ENCODE measurements at places on chromosomes 6 and 20.

GRCh38 chr6:34616227-34616585 is 60.1 kb upstream of the SPDEF start:
- DNase-seq, result no peak

DNA sequence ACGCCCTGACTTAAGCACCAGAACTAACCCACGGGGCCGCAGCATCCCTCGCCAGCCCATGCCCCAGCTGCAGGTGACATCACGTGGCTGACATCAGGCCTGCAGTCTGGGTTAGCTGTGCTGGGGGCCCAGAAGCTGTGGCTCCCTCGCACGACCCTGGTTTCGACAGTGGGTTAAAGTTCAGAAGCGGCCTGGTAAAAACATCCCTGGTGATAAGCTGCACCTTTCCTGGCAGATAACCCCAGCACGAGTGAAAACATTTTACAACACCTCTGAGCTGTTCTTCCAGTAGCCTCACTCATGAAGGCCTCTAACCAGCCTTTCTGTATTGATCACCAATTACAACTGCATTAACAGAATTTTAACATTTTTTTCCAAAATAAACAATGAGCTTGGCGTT is 136.4 kb upstream of the RREB1 start:
- no peak for DNase-seq

DNA sequence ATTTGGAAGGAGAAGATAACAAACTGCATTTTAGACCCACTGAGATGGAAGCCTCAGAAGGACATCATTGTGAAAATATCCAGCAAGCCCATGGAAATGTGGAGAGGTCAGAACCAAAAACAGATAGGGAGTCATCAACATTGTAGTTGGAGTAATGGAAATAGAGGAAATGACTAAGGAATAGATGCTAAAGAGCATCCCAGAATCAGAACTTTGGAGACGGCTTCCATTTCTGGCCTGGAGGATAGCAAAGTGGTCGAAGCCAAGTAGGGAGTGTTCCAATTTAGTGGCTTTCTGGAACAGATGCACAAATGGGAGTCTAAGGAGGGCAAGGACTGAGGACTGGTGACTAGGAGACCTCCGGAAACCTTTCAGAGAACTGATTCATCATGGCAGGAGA is 3.6 kb downstream of the BEND6 start:
- no peak for DNase-seq

- DNase-seq, result no peak
Observed at GRCh38 chr20:507006-507758, 36.4 kb downstream of the CSNK2A1 start.
